ENCODE measurements at places on chromosomes 3 and 15. TPM values are rescaled to one million over a fixed set of nuclear protein-coding genes. Genes with fewer than 3 reads are reported as not detected.

Gene APOD
- not detected for total RNA-seq

GRCh38 chr15:98547741-98548138, 100.6 kb upstream of the IGF1R start:
- peaks cover 27% of the 10 kb centered on the region for H3K4me1 ChIP-seq
- peak; percentile 42 for DNase-seq
- H3K4me3 ChIP-seq, result peak overlapping the region; percentile 78
- H3K27me3 ChIP-seq, result peaks cover 50% of the 10 kb centered on the region
- no peaks in the 10 kb centered on the region for H3K36me3 ChIP-seq

GRCh38 chr3:144053121-144053520, 81.5 kb downstream of the DIPK2A start:
- H3K36me3 ChIP-seq, result no peaks in the 10 kb centered on the region
- DNase-seq, result no peak
- H3K27ac ChIP-seq, result no peak overlapping the region

- no peak overlapping the region for H3K27ac ChIP-seq
- H3K4me3 ChIP-seq, result no peak overlapping the region
- H3K4me1 ChIP-seq, result peaks cover 11% of the 10 kb centered on the region
- no peaks in the 10 kb centered on the region for H3K27me3 ChIP-seq
- no peaks in the 10 kb centered on the region for H3K36me3 ChIP-seq
- no peak for DNase-seq
Measured at GRCh38 chr15:74403588-74403919, 30.2 kb downstream of the SEMA7A start.

Gene DZIP1L
- total RNA-seq, result 11.2 TPM

GRCh38 chr3:27669591-27669990, 52.5 kb downstream of the EOMES start:
- no peak overlapping the region for H3K4me3 ChIP-seq
- no peak for DNase-seq
- peaks cover 1% of the 10 kb centered on the region for H3K36me3 ChIP-seq
- H3K27me3 ChIP-seq, result no peaks in the 10 kb centered on the region
- H3K4me1 ChIP-seq, result peaks cover 51% of the 10 kb centered on the region

GRCh38 chr3:68142441-68142840, 488.0 kb upstream of the SUCLG2 start:
- no peak overlapping the region for H3K27ac ChIP-seq
- no peaks in the 10 kb centered on the region for H3K27me3 ChIP-seq

DNA sequence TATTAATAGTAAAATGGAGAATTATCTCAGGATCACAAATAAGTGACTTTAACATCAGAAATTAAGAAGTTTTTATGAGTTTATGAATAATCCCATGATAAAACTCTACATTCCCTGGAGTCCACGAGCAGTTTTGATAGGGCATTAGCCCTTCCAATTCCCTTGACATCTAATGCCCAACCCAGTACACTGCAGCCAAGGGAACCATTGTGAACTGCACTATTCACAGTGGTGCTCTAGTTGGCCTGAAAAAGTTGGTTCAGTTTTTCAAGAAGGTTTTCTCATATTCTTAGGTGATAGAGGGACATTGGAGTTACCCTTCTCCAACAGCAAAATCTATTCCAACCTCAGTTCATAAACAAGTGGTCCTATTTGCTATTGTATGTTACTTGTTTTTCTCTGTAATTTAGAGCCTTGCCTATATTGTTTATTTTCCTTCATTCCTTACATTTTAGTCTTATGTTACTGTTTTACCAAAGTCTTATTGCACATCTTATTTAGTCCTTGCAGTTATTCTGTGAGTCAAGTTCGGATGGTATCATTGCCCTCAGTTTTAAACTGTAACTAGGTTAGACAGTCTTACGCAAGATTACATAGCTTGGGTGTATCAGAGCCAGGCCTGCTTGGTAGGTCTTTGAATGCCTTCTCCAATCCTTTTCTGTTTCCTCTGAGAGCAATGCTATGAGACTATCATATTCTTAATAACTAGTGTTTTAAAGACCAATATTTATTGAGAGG, 57.9 kb upstream of the SAMMSON start:
- H3K4me3 ChIP-seq, result no peak overlapping the region
- peaks cover 24% of the 10 kb centered on the region for H3K4me1 ChIP-seq
- no peaks in the 10 kb centered on the region for H3K36me3 ChIP-seq
- no peak for DNase-seq

DNA sequence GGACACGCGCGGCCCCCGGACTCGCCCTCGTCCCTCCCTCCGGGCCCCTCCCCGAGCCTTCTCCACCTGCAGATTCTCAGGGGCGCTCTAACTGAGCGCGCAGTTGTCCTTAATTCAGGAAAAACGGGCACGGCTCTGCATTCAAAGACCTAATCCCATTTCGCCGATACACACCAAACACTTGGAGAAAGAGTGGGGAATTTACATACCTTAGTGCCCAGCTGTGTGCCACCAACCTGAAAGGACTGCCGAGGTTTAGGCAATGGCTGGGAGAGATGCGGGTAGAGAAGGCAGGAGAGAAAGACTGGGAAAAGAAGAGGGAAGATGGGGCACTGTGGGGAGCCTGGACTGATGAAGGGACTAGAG, 21.8 kb downstream of the IGDCC3 start:
- H3K27ac ChIP-seq, result no peak overlapping the region
- H3K36me3 ChIP-seq, result peaks cover 28% of the 10 kb centered on the region
- no peak for DNase-seq
- peaks cover 17% of the 10 kb centered on the region for H3K4me1 ChIP-seq
- peaks cover 60% of the 10 kb centered on the region for H3K27me3 ChIP-seq
- H3K4me3 ChIP-seq, result peak overlapping the region; percentile 72
